Small intestine (tissue), 16 donors: ENCODE measurements at places on chromosomes 13 and 19.
A peak's percentile ranks its signal among the peaks of the same experiment; 100 is the strongest.

DNA sequence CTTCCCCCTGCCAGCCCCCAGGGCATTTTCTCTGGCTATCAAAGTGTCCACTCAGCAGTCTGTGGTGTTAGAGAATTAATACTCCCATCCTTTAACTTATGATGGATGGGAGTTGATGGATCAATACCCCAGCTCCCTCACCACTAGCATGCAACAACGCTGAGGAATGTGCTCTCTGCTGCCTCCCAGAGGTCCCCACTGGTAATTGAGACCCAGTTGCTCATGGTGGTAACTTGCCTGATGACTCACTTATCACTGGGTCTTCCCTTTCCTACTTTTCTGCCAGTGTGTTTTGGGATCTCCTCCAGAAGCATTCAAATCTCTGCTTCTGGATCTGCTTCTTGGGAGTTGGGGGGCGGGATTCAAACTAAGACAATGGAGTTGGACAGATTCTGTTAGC is 20.3 kb upstream of the CACNA1A start:
- no peak for DNase-seq

DNA sequence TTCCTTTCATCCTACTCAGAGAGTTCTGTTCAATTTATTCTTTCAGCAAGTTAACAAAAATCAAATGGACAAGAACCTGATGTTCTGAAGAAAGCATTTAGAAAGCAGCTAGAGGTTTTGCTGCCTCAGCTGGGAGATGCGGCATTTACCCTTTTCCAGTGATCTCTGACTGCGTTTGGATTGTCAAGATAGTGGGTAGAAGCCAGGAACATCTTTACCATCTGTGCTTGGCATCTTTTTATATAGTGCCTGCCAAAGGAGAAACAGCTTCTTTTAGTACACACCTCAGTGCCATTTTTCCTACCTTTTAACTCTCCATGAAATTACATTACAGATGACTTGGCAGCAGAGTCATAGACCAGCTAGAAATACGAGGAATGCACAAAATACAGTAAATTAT is 680.8 kb downstream of the SLITRK1 start:
- no peak for DNase-seq

GRCh38 chr19:4327252-4327876 is 11.3 kb downstream of the STAP2 start:
- DNase-seq = peak; percentile 90

- DNase-seq = peak; percentile 2
Measured at GRCh38 chr13:105497597-105497996, 1037.9 kb downstream of the EFNB2 start.

DNA sequence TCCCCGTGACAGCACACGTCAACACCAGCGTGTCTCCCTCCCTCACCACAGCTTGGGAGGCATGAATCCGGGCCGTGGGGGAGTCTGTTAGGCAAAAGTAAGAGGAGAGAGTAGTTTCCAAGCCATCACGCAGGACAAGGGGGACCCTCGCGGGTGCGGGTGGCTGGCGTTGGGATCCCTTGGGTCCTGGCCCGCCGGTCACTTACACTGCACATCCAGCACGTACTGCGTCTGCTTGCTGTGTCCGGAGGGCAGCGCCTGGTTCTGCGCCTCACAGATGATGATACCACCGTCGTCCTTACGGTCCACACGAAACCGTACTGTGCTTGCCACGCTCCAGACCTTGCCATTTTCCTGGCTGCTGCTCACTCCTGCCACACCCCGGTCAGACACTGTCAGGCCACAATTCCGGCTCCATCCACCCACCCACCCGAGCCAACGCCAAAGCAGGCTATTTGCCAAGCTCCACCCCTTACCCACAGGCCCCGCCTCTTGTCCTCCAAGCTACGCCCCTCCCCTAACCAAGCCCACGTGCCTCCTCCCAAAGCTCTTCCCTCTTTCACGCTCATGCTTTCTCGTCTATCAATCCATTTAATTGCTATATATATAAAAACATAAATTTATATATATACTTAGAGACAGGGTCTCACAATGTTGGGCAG is 6.6 kb upstream of the ZNF428 start:
- DNase-seq = no peak

DNA sequence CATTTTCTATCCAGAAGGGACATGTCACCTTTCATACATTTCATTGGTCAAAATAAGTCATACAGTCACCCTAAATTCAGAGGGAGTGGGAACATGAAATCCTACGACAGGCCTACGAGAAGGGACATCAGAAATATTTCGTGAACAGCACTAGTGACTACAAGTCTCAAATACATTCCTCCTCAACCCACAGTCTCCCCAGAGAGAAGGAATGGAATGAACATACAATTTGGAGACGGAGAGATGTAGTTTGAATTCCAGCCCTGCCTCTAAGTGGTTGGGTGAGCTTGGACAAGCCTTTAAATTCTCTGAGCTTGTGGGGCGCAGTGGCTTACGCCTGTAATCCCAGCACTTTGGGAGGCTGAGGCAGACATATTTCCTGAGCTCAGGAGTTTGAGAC is 9.9 kb downstream of the SERTM1 start:
- DNase-seq = no peak

GRCh38 chr13:57640607-57641006 is 9.1 kb downstream of the PCDH17 start:
- no peak for DNase-seq

- DNase-seq = no peak
Measured at GRCh38 chr13:25803641-25804040, 248.2 kb downstream of the SHISA2 start.

- peak; percentile 82 for DNase-seq
Measured at GRCh38 chr19:48391100-48392005, at the start of gene KDELR1. TSS of gene KDELR1 (minus strand) at chr19:48391551. CDS start at chr19:48391358, 193 bp downstream.

- no peak for DNase-seq
Measured at GRCh38 chr13:109963960-109964563, 177.7 kb upstream of the IRS2 start.

DNA sequence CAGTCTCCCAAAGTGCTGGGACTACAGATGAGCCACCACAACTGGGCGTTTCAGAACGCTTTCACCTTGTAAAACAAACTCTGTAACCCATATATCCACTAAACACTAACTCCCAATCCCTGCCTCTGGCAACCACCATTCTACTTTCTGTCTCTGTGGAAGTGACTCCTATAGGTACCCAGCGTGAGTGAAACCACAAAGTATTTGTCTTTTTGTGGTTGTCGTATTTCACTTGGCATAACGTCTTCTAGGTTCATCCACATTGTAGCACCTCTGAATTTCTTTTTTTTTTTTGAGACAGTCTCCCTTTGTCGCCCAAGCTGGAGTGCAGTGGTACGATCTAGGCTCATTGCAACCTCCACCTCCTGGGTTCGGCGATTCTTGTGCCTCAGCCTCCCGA is 44.8 kb downstream of the BRD4 start:
- DNase-seq = no peak

DNA sequence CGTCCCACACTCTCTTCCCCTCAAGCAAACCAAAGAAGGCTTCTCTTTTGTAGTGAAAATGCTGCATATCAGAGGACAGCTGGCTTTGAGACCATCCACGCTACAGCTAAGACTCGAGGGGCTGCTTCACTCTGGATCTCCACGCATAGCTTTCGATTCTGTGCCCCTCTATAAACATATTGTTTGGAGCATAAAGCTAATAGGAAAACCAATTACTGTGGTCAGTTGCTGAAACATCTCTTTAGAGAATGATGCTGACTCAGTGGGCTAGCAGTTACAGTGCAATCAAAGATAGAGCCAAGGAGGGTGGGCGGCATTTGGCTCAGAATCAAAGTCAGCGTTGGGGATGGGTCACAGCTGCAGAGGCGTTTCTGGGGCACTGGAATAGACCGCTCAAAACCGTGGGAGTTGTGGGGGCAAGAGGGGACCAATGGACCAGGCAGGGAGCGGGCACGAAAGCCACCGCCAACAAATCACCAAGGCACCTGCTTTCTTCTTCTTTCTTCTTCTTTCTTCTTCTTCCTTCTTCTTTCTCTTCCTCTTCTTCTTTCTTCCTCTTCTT is 76.7 kb downstream of the RASL11A start:
- DNase-seq = no peak

DNA sequence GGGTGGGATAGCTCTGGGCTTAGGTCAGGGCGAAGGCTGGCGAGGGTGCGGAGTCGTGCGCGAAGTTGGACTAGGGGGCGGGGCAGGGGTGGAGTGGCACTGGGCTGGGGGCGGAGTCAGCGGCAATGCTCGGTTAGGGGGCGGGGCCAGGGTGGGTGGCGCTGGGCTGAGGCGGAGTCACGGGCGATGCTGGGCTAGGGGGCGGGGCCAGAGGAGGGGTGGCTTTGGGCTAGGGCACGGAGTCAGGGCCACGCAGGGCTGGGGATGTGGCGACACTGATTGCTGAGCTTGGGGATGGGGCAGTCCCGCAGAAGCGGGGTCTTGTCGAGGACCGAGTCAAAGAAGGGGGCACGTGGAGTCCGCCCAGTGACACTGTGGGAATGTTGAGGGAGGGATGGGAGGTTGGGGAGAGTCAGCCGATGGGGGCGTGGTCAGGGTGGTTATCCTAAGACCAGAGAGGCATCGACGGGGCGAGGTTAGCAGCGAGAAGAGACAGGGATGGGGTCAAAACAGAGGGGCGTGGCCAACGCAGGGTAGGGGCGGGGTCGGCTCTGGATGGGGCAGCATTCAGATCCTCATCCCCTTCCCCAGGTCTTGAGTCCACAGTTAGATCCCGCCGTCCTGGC is 8.7 kb downstream of the HOMER3 start:
- DNase-seq = peak; percentile 77

DNA sequence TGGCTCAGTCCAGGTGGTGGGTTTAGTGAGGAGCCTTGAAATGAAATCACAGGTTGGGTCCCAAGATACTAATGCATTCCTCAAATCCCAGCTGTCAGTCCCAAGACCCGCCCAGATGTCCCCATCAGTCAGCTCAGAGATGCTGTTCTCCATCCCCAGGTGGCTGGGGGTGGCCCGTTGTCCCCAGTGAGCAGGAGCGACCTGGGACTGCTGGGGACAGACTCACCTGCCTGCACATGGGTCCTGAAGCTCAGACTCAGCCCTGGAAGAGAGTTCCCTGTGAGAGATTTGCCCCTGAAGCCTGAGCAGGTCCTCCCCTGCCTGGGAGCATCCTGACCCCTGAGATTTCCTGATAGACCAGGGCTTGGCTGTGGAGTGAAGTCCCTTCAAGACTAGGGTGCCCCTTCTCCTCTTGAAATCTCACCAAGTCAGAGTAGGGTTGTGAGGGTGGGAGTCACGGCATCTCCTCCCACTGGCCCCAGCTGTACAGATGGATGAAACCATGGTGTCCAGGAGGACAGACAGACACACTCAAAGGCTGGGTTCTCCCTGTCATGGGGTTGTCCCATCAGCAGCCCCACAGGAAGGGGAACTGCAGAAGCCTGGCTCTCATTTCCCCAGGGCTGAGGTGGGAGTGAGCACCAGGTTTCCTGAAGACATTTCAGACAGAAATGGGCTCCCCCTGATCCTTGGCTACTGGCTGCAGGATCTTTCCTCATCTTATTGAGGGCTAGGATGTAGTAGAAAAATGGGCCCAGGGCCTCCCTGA is 14.4 kb downstream of the LILRA5 start:
- DNase-seq = no peak

GRCh38 chr19:2302319-2303210 is 5.4 kb downstream of the LINGO3 start:
- no peak for DNase-seq

DNA sequence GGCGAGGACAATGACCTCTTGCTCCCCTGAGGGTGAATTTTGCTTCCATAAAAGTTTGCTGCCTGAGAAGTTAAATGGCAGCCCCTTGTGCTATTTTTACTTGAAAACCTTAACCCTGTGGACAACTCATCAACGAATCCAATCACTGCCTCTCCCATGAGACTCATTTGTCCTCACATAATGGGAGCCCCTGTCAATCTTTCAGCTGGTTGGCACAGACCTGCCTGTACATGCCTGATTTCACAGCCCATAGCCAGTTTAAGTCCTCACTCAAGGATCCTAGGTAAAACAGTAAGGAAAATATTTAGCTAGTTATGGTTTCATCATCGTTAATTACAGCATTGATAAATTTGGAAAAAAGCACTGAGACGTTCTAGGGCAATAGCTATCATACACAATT is 207.4 kb downstream of the NHLRC3 start:
- DNase-seq = no peak

GRCh38 chr13:45102136-45102507 is 18.2 kb upstream of the GTF2F2 start:
- DNase-seq = no peak

- peak; percentile 42 for DNase-seq
Measured at GRCh38 chr19:19098703-19099632, 35.2 kb downstream of the SLC25A42 start.

GRCh38 chr19:2613507-2614295 is 88.8 kb downstream of the GNG7 start:
- DNase-seq = peak; percentile 49

DNA sequence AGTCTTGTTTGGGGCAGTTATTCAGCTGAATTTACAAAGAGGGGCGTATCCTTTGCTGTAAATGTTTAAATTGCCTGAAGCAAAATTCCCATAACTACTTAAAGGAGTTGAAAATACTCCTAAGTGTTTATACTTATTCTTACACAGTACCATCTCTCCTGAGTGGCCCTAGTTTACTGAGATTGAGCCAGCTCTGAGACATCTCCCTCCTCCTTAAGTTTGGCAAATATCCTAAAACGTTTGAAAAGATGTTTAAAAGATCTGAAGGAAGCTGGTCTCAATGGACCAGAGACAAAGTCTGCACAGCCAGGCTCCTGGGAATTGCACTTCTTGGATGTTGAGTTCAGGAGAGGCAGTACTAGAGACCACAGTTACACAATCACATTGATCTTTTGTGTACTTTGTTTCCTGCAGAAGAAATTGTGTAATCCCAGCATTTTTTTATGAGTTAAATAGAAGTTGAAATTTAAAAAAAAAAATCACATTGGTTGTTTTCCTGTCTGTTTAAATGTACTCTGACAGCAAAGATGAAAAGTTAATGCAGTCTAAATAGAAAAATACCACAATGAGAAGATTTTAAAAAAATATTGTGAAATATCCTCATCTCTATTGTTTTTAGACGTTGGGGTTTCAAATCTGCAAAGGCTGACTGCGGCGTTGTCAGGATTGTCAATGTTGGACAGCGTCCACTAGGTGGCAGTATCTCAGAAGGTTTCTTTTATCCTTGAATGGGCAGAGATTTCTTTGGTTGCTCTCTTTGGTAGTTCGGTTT is 20.7 kb downstream of the TNFSF11 start:
- DNase-seq = peak; percentile 54

DNA sequence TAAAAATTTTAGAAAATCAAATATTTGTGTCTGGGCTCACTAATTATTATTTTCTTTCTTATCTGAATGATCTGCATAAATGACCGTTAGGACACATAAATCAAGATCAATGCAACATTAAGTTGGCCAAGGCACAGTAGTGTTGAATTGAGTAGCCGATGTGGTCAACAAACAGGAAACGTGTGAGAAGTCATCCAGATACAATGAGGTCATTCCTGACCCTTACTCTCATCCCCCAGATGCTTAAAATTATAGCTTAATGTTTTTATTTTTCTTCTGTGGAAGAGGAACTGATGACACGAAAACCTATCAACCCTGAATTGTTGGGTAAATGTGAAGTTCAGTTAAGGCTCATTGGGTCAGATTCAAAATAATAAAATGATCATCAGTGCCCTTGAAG is 222.9 kb downstream of the RFC3 start:
- DNase-seq = no peak

GRCh38 chr19:4081441-4082129 is 14.9 kb upstream of the ZBTB7A start:
- DNase-seq = no peak

- DNase-seq = no peak
Measured at GRCh38 chr19:23071147-23071511, 45.7 kb upstream of the ZNF730 start.

- DNase-seq = no peak
Measured at GRCh38 chr13:20258208-20258962, 26.3 kb upstream of the GJB6 start.
